ENCODE measurements at places on chromosomes 12 and 14.
A peak's percentile ranks its signal among the peaks of the same experiment; 100 is the strongest.

DNA sequence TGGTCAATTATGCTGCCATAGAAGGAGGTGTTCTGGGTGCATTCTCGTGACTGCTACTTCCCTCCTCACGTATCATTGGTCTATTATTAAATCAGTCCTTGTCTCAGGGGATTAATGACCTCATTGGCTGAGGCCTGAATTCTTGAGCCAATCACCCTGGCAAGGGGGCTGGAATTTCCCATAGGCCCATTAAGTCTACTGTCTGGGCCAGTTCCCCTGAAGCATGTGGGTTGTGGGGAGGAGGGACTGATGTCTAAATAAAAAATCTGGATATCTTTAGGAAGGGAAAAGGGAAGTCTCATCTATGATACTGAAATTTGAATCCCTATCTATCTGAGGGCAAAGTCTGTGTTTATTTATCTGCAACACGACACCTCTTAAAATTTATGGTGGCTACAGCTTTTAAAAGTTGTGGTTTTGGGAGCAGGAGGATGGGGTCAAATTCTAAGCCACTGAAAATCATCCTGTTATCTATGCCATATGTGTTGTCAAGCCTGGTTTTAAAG is 71.9 kb downstream of the DYRK2 start:
- DNase-seq: peak; percentile 37

DNA sequence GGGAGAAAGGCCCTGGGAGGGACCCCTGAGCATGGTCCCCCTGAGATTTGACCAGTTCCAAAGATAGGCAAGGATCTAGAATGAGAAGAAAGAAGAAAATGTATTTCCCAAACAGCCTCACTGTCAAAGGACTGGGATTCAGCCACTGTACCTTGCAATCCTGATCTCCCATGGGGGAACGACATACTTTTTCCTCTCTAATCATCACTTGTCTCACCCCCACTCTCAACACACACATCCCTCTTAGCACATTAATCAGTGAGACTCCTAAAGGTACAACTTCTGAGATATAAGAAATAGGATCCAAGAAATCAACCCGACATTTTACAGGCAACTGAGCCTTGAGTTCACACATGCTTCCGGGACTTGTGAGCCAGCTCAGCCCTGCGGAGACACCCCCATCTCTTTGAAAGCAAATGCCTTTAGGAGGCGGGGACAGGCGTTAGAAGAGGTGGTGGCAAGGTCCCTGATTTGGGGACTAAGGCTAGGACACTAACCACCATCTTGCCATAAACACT is 1.4 kb downstream of the MAP3K9 start:
- peak; percentile 22 for DNase-seq

GRCh38 chr12:68521321-68521839 is 89.3 kb upstream of the RAP1B start:
- peak; percentile 84 for DNase-seq

DNA sequence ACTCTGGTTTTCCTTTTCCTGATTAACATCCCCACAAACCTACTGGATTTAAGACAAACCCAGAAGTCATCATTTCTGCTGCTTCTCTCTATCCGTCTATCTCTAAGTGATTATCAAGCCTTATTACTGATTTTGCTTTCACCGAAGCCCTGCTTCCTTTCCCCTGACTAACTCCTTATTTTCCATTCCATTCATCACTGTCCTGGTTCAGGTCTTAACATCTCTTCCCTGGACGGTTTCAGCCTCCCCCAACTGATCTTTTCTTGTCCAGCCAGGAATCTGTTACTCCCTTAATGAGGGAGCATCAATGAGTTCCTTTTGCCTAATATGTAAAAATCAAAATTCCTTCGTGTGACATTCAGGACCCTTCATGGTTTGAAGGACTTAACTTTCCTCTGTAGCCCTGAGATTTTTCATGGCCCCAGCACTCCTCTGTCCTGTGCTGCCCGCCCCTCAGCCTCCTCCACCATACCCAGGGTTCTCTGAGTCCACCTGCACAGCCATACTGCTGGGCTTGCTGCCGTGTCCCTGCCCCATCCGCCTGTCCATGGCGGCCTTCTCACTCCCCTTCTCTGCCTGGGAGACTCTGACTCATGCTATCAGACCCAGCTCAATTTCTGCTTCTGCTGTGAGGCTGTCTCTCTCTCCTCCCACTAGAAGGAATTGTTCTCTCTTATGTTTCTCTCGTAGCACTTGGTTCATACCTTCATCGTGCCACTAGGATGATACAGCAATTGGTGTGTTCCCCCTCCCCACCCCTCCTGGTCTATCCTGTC is 167.8 kb upstream of the HIF1A start:
- peak; percentile 89 for DNase-seq

- peak; percentile 70 for DNase-seq
Observed at GRCh38 chr12:52903285-52903854, 1.5 kb downstream of the KRT8 start.

- no peak for DNase-seq
Observed at GRCh38 chr12:52246720-52247621, 13.9 kb downstream of the KRT7 start.

DNA sequence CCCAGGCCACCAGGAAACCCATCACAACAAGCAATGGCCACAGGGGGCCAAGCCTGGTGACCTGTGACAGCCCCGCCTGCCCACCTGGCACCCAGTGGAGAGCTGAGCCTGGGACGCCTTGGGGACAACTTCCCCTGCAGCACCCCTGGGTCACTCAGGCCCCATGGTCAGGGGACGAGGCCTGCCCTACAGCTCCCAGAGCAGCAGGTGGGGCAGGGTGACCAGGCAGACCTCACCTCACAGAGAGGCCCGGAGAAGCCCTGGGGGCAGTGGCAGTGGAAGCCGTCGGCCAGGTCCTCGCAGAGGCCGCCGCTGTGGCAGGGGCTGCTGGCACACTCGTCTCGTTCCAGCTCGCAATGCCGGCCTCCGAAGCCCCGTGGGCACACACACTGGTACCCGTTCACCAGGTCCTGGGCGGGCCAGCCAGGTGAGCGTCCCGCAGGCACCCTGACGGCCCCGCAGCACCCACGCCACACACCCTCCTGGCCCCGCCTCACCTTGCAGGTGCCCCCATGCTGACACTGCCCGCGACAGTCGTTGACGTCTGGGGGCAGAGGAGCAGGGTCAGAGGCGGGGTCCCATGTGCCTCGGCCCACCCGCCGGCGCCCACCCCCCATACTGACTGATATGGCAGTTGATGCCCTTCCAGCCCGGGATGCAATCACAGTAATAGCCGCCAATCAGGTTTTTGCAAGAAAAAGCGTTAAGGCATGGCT is 18.1 kb downstream of the JAG2 start:
- no peak for DNase-seq

DNA sequence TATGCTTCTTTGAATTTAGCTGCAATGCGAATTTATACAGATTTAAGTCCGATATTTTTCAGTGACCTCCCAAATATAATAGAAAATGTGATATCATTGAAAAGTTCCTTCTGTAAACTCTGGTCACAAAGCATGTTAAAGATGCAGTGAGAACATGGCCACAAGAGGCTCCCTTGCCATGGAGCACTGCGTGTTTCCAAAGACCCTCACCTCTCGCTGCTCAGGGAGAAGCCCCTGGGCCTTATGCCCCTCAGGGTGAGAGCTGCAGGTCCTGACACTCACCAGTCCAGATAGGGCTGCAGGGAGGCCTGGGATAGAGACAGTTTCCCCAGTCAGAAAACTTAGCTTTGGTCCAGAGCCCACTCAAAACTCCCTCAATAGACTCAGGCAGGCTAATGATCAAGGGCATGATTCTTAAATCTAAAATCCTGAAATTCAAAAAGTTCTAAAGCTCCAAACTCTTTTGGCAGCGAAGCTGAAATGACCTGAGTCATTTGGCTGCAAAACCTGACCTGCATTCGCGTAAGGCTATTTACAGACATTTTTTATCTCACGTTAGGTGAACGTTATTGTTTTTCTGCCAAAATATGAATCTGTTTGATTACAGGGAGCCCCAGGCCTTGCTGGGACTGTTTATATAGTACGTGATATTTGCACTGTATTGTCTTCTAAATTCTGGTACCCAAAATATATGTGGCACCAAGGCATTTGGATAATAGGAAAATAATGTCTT is 67.8 kb downstream of the CAPZA3 start:
- no peak for DNase-seq

DNA sequence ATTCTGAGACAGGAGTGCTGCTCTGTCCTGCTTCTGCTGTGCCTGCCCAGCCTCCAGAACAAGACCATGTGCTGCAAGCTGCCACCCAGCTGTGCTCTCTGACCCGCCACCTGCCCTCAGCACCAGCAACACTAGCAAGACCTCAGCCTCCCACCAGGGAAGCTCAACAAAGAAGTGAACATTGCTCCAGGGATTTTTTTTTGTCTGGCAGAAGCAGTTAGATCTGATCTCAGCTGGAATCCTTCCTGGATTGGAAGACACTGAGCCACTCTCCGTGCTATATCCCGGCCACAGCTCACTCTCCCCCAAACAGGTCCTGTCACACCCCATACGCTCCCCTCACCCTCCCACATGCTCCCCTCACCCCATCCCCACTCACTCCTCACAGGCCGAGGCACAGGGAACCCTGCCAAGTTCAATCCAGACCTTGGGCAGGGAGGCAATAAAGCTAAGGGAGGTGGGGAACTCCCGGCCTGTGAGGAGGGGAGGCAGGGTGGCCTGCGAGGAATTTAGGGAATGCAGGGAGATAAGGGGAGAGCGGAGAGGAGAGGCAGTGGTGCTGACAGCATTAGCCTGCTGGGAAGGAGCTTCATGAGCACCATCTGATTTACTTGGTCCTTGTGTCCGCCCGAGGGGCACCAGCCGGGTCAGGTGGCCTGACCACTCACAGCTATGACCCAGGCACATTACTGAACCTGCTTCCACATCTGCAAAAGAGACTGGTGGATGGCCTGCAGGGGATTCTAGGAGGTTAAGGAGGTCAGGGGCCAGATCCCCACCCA is 29.7 kb downstream of the CCDC85C start:
- DNase-seq: peak; percentile 47

- no peak for DNase-seq
Observed at GRCh38 chr12:70876952-70877351, 43.6 kb downstream of the PTPRR start.

GRCh38 chr12:26599096-26599695 is 233.8 kb downstream of the ITPR2 start:
- no peak for DNase-seq

DNA sequence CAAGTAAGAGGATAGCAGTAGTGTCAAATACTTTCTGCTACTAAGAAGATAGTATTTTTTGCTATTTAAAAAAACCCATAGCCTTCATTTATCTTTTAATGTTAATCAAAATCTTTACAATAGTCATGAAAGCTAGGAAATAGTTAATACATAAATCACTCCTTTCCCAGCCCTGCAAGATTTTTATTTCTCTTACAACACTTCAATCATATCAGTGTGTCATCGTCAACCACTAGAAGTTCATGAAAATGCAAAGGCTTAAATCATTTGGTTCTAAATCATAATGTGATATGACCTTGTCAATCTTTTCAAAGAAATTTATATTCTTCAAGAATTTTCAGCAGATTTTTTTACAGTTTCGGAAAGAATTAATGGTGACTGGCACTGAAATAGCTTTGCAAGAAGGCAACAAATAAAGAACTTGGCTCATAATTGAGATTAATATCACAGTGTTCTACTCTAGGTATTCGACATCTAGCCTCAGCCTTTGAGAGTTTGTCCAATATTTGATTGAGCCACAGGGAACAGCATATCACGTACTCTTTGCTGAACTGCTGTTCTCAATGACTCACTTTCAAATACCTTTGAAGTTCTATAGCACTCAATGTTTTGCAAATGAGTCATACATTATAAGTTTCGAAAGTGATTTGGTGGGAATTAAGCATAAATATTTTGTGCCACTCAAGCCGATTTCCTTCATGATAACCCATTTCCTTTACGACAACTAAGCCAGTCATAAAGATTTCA is 384.0 kb upstream of the FOXG1 start:
- peak; percentile 87 for DNase-seq

- no peak for DNase-seq
Observed at GRCh38 chr12:128513331-128513730, 246.4 kb downstream of the TMEM132C start.

GRCh38 chr12:105431537-105432100 is 101.1 kb downstream of the C12orf75 start:
- DNase-seq: no peak

GRCh38 chr14:64758691-64759554 is 54.7 kb downstream of the PLEKHG3 start:
- DNase-seq: peak; percentile 90

DNA sequence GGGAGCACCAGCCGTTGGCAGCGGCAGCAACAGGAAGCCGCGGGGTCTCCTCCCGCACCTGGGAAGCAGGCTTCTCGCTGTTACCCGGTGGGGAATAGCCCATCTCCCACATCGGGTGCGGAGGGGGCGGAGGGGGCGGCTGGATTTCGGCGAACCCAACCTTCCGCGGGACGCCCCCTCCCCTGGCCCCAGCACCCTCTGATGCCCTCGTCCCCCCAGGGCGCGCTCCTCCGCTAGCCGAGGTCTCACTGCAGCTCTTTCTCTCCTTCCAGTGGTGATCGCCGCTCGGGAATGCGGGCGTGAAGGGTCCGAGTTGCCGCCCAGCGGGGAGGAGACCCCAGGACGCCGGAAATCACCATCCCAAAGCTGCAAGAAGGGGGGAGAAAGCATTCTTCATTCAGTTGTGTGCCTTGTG is 303 bp downstream of the SAMD4A start:
- DNase-seq: peak; percentile 57

DNA sequence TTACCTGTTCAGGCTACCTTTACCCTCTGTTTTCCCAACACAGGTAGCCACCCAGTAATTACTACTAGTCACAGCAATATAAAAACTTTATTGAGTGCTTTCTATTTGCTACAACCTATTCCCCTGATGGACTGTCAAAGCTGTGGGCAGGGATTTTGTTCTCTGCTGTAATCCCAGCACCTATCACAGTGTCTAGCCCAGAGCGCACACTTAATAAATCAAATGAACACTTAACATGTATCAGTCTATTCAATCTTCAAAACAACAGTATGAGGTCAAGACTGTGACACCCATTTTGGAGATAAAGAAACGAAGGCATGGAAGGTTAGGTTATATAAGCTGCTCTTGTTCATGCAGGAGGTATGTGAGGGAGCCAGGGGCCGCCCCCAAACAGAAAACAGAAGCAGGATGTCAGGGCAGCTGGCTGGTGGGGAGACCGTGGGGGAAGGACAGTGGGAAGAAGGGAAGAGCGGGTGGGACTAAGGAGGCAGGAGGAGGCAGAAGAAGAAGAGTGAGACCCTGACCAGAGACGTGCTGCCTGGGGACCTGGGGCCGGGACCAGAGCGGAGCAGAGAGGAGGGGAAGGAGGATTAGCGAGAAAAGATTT is 1.7 kb downstream of the TNFRSF1A start:
- DNase-seq: peak; percentile 86

GRCh38 chr12:112937741-112938719 is at the start of gene OAS3:
OAS3 (plus strand) TSS chr12:112938474; CDS start chr12:112938531, 57 bp downstream.
- peak; percentile 87 for DNase-seq

DNA sequence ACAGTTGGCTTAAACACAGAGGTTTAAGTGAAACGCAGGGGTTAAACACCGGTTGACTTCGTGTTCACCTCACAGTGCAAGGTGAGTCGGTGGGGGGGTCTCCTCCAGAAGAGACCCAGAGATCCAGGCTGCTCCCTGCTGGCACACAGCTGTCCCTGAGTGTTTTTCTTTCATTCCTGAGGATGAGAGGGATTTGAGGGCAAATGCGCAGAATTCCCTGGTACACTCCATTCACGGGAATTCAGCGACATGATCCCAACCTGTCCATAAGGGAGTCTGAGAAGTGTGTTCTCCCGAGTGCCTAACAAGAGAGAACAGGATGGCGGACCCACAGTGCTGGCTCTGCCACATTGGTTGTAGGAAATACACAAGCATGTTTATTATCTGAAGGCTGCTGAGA is 107.2 kb upstream of the ESRRB start:
- no peak for DNase-seq

GRCh38 chr14:104693482-104694431 is 4.3 kb downstream of the INF2 start:
- DNase-seq: no peak

- DNase-seq: peak; percentile 45
Observed at GRCh38 chr12:56565510-56566101, 44.0 kb downstream of the RBMS2 start.
